Umbilical cord (tissue), 2 donors: ENCODE measurements at places on chromosomes 16 and 17. TPM values are rescaled to one million over a fixed set of nuclear protein-coding genes. Genes with fewer than 3 reads are reported as not detected.

GRCh38 chr17:72937707-72938106, 154.8 kb downstream of the SLC39A11 start:
- peak; percentile 33 for DNase-seq

- DNase-seq: no peak
These were observed 37.8 kb upstream of the ULK2 start for GRCh38 chr17:19905502-19905901.

CTRB1 gene
- total RNA-seq: not detected

- DNase-seq: no peak
These were observed 292.5 kb downstream of the SOX9 start for GRCh38 chr17:72413077-72414031.

DNA sequence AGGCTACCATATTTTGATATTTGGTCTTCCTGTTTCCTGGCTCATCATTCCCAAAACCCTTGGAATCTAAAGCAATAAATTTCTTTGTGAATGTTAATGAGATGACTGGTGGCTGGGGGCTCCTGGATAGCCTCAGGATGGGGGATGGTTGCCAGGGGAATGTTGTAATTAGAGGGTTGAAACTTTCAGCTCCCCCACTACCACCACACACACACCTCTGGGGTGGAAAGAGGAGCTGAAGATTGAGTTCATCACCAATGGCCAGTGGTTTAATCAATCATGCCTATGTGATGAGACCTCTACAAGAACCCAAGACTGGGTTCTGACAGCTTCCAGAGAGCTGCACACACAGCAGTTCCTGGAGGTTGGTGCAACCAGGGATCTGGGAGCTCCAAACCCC, 59.1 kb downstream of the HS3ST3A1 start:
- no peak for DNase-seq

DNA sequence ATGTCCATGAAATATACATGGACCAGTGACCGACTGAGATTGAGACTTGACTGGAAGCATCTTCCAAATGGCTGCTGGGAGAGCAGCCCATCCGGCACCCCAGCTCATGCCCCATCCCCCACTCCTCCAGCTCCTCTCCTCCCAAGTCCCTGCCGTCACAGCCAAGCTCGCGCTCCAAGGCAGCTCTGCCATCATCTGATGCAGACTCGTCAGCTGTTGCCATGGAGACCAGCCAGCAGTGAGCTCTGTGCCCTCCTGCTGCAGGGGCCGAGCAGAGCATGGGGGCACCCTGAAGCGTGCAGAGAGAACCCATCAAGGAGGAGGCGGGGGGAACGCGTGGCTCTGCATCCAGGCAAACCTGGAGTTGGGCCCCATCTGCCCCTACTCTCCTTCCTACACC, 74.5 kb upstream of the TNRC6C start:
- DNase-seq: peak; percentile 71

DNA sequence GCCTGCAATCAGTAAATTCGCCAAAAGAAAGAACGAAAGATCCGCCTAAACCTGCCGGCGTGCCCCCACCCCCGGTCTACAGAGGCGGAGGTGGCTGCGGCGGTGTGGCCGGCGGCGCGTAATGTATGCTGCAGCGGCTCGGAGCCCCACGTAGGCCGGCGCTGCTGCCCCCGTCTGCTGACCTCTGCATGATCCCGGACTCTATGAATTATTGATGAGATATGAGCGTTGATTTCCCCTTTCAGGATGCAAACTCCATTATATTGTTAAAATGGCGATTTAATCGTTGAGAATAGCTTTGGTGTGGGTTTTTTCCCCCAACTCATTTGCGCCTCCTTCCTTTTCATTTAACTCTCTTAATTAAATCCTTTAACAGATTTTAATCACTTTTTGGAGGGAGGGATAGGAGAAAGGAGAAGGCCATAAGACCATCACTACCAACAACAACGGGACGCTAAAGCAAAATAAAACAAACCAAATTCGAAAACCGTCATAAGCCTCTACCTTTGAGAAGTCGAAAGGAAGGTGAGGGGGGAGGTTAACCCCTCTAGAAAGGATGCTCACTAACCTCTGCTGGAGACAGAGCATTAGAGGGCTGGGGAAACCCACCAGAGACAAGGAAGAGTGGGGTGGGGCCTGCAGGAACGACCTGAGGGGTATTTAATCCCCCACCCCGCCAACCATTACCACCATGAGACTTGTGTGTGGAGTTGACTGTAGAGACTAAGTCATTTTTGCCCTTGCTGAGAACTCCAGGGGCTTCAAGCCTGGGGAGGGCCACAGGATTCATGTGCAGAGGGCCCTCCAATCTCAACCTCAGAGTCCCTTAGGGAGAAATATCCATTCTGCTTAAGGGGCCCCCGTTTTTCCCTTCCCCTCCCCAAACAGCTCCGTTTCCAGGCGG, 3.4 kb downstream of the HOXB3 start:
- DNase-seq: no peak

GRCh38 chr16:675884-676564, 553 bp downstream of the RHBDL1 start:
- DNase-seq: no peak

DNA sequence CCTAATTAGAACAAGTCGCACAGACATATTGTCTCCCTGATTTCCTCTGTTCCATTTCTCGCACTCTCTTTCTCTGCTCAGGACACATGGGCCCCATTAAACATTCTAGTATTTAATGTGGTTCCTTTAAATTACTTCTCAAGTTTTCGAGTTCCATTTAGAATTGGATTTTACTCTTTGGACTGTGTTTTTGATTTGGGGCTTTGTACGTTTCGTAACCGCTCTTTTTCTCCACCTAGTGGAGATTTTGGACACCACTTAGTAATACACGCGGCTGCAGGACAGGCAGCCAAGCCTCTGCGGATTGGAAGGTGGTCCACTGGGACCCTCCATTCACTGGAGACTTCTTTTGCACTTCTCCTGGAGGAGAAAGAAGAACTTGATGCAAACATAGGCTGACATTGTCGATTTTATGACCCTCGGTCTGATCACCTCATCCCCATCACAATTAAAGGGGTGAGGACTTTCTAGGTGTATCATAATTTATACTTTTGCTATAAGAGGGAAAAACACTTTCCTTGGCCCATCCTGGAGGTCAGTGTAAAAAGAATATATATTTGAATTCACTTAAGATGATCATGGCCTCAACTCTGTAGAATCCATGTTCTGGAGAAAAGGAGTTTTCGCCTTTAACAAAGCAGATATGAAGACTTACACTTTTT, 85.7 kb downstream of the NOG start:
- peak; percentile 67 for DNase-seq

DNA sequence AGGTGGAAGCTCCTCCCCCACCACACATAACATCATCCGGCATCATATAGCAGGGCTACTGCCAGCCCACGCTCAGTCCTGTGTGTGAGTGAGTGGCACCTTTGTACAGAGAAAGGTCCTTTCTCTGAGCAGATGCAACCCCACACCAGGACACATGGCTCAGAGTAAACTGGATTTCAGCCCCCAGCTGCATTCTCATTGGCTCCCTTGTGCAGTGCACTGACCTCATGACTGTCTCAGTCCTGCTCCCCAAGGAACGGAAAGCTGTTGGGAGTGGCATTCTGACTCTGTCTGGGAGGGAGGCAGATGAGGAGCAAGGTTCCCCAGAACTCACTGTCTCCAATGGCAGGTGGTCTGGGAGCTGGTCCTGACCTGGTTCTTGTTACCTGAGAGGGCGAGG, 244.1 kb downstream of the PHKB start:
- no peak for DNase-seq

GRCh38 chr17:43416998-43417890, 18.5 kb downstream of the ARL4D start:
- peak; percentile 97 for DNase-seq

TAC4 gene
- total RNA-seq: not detected
